ENCODE measurements at places on chromosomes 5 and 9. TPM values are rescaled to one million over a fixed set of nuclear protein-coding genes. Genes with fewer than 3 reads are reported as not detected.

GRCh38 chr5:173800340-173800739, 87.8 kb upstream of the CPEB4 start:
- no peak for DNase-seq
- no peaks in the 10 kb centered on the region for H3K4me1 ChIP-seq
- no peaks in the 10 kb centered on the region for H3K27me3 ChIP-seq
- no peak overlapping the region for H3K27ac ChIP-seq
- H3K4me3 ChIP-seq = no peak overlapping the region
- no peaks in the 10 kb centered on the region for H3K36me3 ChIP-seq

DNA sequence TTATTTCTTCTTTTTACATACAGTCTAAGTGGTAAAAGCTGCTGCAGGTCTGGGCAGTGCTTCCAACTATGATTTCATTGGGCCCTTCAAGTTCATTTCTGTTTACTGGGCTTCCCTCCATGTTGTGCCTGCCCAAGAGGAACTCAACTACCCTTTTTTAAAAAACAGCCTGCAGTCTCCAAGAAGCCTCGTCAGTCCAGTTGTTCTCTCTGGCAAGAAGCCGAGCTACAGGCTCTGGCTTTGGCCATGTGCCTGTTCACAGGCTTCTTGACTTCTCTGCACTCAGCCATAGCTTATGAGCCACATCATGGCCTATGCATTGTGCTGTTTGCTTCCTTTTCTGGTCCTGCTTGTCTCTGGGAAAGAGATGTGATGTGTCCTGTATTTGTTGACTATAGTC, 119.7 kb upstream of the PJA2 start:
- no peaks in the 10 kb centered on the region for H3K36me3 ChIP-seq
- no peak overlapping the region for H3K27ac ChIP-seq
- peak; percentile 83 for DNase-seq
- H3K27me3 ChIP-seq = no peaks in the 10 kb centered on the region
- peaks cover 3% of the 10 kb centered on the region for H3K4me1 ChIP-seq
- no peak overlapping the region for H3K4me3 ChIP-seq

GRCh38 chr5:111252799-111253545, 28.8 kb downstream of the CAMK4 start:
- no peak overlapping the region for H3K27ac ChIP-seq
- H3K4me1 ChIP-seq = no peaks in the 10 kb centered on the region
- no peak overlapping the region for H3K4me3 ChIP-seq
- no peak for DNase-seq
- H3K36me3 ChIP-seq = no peaks in the 10 kb centered on the region
- no peaks in the 10 kb centered on the region for H3K27me3 ChIP-seq

DNA sequence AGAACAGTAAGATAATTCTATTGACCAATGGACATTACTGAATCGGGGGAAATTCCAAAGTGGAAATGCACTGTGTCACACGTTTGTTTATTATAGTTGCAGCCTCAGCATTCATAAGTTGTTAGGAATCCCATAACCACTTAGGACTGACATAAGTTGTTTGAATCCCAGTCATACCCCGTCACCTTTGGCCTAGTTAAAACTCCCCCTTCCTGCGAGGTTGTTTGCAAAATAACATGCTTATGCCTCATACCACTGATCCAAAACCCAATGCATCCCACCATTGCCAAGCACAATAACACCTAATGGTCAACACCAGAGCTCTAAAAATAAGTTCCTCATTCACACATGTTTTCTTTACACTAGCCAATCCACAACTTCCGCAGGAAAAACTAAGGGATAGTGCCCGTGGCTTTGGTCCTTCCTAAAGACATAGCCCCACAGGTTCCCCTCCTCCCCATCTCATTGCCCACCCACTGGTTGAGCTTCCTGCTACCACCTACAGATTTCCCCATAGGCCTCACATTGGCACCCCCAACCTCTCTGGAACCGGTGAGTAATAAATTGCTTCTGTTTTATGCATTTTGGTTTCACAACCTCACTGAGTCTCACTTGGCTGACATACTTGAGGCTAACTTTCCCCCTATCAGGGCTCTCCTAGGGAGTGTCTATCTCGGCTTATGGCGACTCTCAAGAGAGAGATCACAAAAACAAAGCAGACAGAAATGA, 42.3 kb upstream of the MUSK start:
- no peaks in the 10 kb centered on the region for H3K36me3 ChIP-seq
- no peak overlapping the region for H3K4me3 ChIP-seq
- H3K4me1 ChIP-seq = no peaks in the 10 kb centered on the region

- no peak for DNase-seq
- H3K27me3 ChIP-seq = no peaks in the 10 kb centered on the region
- H3K4me3 ChIP-seq = no peak overlapping the region
- H3K4me1 ChIP-seq = peaks cover 10% of the 10 kb centered on the region
- no peak overlapping the region for H3K27ac ChIP-seq
Observed at GRCh38 chr9:107594908-107595530, 105.5 kb upstream of the KLF4 start.

PLPP7 gene
- polyA plus RNA-seq = 0.90 TPM

DNA sequence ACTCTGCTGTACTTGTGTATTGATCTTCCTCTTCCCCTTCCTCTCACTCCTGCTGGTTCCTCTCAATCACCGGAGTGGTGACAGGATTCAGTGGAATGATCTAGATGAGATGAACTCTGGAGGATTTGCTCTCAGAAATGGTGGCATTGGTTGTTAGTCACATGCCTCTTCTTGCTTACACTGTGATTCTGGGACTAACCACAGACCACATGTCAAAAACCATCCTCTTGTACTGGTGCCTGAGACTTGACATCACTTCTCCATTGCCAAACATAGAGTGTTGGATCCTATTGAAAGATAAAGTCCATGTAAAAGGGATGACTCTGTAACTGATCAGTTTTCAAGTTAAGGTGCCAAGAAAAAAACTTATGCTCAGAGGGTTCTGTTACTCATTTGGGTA, 506.5 kb downstream of the DMAC1 start:
- H3K4me3 ChIP-seq = no peak overlapping the region
- peaks cover 7% of the 10 kb centered on the region for H3K4me1 ChIP-seq
- H3K36me3 ChIP-seq = no peaks in the 10 kb centered on the region
- no peaks in the 10 kb centered on the region for H3K27me3 ChIP-seq
- no peak overlapping the region for H3K27ac ChIP-seq
- DNase-seq = no peak

- H3K4me1 ChIP-seq = no peaks in the 10 kb centered on the region
- no peaks in the 10 kb centered on the region for H3K36me3 ChIP-seq
- H3K4me3 ChIP-seq = no peak overlapping the region
- no peaks in the 10 kb centered on the region for H3K27me3 ChIP-seq
Observed at GRCh38 chr5:151598984-151599383, 7.9 kb upstream of the FAT2 start.

CBY3 gene
- polyA plus RNA-seq = 0.10 TPM

DNA sequence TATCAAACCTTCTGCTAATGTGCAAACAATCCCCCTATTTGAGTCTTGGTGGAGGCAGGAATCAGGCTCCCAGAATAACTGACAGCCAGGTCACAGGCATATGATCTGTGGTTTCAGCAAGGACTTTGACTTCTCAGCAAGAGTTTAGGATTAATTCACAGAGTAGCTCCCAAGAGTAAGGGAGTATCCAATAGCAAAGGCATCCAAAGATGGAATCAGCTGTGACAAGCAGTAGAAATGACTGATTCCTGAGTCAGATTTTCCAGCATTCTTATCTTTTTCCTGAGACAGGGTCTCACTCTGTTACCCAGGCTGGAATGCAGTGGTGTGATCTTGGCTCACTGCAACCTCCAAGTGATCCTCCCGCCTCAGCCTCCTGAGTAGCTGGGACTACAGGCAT, 108.3 kb downstream of the EPB41L4A start:
- no peak overlapping the region for H3K4me3 ChIP-seq
- H3K4me1 ChIP-seq = no peaks in the 10 kb centered on the region
- DNase-seq = no peak
- no peak overlapping the region for H3K27ac ChIP-seq
- H3K27me3 ChIP-seq = no peaks in the 10 kb centered on the region

ZDHHC11B gene
- polyA plus RNA-seq = 3.1 TPM

PTGR1 gene
- 14.0 TPM for polyA plus RNA-seq

PKD2L2 gene
- polyA plus RNA-seq = 0.05 TPM

GDNF gene
- polyA plus RNA-seq = not detected

GRCh38 chr9:19156805-19157204, 29.5 kb upstream of the PLIN2 start:
- no peak overlapping the region for H3K27ac ChIP-seq
- no peak overlapping the region for H3K4me3 ChIP-seq
- H3K27me3 ChIP-seq = no peaks in the 10 kb centered on the region

DNA sequence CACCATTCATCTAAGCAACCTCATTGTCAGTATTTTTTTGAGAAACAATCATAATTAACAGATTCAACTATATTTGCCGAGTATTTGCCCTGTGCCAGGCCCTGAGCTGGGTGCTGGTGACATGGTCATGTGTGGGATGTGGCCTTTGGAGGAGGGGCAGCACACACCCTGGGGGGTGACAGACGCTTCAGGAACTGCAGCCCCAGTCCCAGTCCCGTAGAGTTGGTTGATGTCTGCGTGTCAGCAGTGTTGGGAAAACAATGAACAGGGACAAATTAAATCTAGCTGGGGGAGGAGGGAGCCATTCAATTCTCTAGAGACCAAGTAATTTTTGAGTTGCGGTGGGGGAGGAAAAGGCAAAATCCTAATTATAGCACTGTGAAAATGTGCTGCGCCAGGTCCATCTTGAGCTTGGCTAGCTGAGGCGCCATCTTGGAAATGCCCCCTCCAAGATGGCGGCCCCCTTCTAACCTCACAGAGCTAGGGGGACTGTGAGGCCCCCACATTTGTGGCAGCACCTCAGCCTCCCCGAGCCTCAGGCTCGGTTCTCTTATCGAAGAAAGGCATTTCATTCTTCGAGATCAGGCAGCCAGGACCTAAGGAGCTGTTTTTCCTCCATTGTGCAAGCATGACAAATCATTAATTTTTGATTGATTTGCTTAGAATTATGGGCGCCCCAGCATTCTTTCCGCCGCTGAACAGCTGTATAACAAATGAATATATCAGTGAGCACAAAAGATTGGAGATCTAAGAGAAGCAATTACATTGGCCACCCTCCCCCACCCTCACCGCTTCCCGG, 87.8 kb downstream of the ZNF618 start:
- H3K4me1 ChIP-seq = peaks cover 2% of the 10 kb centered on the region
- no peaks in the 10 kb centered on the region for H3K27me3 ChIP-seq
- H3K36me3 ChIP-seq = no peaks in the 10 kb centered on the region
- DNase-seq = peak; percentile 44
- no peak overlapping the region for H3K27ac ChIP-seq
- H3K4me3 ChIP-seq = no peak overlapping the region

DNA sequence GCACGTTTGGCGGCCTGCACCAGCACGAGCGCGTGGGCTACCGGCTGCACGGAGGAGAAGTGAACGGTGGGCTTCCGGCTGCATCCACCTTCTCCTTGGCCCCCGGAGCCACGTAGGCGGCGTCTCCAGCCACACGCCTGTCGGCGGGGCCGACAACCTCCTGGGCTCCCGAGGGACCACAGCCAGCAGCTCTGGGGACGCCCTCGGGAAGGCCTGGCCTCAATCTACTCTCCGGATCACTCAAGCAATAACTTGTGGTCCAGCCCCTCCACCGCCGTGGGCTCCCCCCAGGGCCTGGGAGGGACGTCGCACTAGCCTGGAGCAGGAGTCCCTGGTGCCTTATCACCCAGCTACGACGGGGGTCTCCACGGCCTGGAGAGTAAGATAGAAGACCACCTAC, 73.7 kb downstream of the INSL6 start:
- no peaks in the 10 kb centered on the region for H3K27me3 ChIP-seq
- DNase-seq = no peak
- H3K4me3 ChIP-seq = no peak overlapping the region
- no peaks in the 10 kb centered on the region for H3K4me1 ChIP-seq
- peaks cover 15% of the 10 kb centered on the region for H3K36me3 ChIP-seq
- no peak overlapping the region for H3K27ac ChIP-seq

DNA sequence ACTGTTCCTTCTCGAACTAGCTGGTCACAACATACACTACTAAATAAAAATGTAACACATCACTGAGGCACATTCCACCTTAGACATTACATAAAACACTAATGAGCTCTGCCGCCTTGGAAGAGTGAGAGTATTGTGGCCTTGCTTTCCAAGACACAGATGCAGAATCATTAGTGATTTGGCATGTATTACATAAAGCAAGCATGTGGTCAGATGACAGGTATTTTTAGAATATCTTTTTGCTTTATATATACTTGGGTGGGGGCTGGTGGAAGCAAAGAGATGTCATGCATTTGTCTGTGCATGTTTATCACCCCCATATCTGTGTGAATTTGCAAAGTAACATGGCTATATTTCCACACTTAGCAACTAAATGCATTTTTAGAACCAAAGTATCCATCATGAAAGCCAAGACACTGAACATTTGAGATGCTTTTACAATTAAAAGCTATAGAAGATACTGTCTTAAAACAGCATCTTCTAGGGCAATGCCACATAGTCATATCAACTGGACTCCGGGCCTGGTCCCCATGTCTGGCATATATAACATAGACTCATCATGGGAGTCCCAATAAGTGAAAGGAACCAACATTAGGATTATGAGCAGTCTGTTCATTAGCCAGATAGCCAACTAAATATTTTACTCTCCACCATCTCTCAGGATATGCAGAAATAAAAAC, 213.5 kb downstream of the MEF2C start:
- H3K4me1 ChIP-seq = no peaks in the 10 kb centered on the region
- H3K27me3 ChIP-seq = peaks cover 97% of the 10 kb centered on the region
- H3K36me3 ChIP-seq = no peaks in the 10 kb centered on the region
- no peak for DNase-seq
- no peak overlapping the region for H3K27ac ChIP-seq

GRCh38 chr9:104416470-104416869, 87.6 kb upstream of the OR13F1 start:
- H3K4me1 ChIP-seq = no peaks in the 10 kb centered on the region
- no peak for DNase-seq
- H3K4me3 ChIP-seq = no peak overlapping the region
- H3K27me3 ChIP-seq = no peaks in the 10 kb centered on the region

- no peak for DNase-seq
- no peaks in the 10 kb centered on the region for H3K27me3 ChIP-seq
- H3K27ac ChIP-seq = no peak overlapping the region
Observed at GRCh38 chr5:9947944-9948343, 301.7 kb downstream of the ATPSCKMT start.

DNA sequence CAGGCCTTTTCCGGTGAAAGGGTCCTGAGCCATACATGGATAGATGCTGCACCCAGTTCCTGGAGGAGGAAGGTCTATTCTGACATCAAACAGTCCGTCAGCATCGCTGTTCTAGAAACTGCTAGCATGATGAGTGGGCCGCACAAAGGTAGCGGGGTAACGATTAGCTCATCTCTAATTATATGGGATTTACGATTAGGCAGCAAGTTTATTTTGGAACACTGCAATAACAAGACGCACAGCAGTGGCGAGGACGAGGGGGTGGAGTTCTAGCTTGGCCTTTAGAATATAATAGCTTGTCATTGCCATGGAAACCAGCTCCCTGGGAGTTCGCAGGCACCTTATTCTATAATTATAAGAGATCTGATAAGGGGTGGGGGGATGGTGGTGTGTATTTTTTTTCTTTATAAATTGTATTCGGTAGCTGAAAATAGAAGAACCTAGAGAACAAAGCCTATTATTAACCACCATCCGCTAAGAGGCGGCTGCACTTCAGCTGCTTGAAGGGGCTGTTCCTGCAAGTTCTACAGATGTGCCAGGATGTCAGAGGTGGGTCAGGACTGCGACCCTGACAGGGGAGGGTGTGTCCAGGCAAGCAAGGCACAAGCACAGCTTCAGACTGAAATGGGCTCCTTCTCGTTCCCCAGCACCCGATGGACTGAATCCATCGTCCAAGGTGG, 311.0 kb downstream of the AGTPBP1 start:
- no peaks in the 10 kb centered on the region for H3K4me1 ChIP-seq
- no peaks in the 10 kb centered on the region for H3K36me3 ChIP-seq
- H3K27me3 ChIP-seq = peaks cover 3% of the 10 kb centered on the region
- no peak overlapping the region for H3K27ac ChIP-seq
- H3K4me3 ChIP-seq = no peak overlapping the region

- DNase-seq = peak; percentile 76
- H3K27ac ChIP-seq = no peak overlapping the region
- peaks cover 3% of the 10 kb centered on the region for H3K4me1 ChIP-seq
- H3K27me3 ChIP-seq = no peaks in the 10 kb centered on the region
- H3K36me3 ChIP-seq = no peaks in the 10 kb centered on the region
Observed at GRCh38 chr9:38318759-38319495, 73.6 kb upstream of the ALDH1B1 start.
